ENCODE measurements at places on chromosomes 1 and 21. TPM values are rescaled to one million over a fixed set of nuclear protein-coding genes. Genes with fewer than 3 reads are reported as not detected.

GRCh38 chr1:147912553-147912952 lies 10.0 kb downstream of the GJA8 start:
- DNase-seq, result no peak

DNA sequence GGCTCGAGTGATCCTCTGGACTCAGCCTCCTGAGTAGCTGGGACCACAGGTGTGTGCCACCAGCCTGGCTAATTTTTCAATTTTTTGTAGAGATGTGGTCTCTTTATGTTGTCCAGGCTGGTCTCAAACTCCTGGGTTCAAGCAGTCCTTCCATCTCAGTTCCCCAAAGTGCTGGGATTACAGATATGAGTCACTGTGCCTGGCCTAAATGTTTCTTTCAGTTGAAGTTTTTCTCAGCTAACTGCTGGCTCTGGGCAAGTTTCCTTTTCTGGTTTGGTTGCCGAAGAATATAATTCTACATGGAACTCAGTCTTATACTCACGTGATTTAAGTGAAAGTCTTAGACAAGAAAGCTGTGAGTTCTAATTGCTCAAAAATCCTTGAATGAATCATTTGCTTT lies 57.0 kb downstream of the SASS6 start:
- no peak for DNase-seq

DNA sequence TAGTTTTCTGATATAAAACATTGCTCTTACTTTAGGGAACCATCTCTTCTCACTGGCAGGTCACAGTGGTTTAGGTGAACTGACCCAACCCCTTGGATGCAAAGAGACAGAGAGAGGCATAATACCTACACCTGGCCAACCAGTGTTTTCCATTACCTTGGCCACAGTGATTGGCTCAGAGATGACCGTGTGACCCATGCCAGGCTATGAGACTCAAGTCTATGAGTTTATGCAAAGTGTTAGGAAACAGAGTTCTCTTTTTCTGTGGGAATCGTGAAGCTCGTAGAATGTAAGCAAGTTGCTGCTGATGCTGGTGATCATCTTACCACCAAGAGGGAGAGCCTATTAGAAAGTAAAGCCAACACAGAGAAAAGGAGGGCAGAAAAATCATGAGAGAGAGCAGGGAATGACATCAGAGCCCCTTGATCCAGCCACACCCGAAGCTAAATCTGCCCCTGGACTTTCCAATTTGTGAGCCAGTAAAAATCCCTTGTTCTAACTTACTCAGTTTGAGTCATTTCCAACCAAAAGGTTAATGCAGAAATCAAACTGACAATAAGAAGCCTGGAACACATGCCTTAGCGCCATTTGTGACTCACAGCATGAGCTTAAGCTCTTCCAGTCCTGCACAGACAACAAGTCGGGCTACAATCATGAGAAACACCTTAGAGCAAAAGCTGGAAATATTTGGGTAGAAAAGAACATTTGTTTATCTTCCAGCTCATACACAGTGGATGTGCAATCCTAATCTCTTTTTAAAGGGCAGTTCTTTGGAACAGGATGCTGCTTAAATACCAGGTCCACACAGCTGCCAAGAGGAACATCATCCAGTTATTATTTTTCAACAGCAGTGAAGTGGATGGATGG lies 81.3 kb upstream of the KAZN start:
- no peak for DNase-seq

Gene SDHC
- polyA plus RNA-seq, result 390 TPM
